ENCODE measurements at places on chromosomes 12 and 14. TPM values are rescaled to one million over a fixed set of nuclear protein-coding genes. Genes with fewer than 3 reads are reported as not detected.

CCDC60 gene
- total RNA-seq: 32.3 TPM

COL2A1 gene
- 150 TPM for total RNA-seq

TMPRSS12 gene
- total RNA-seq: not detected

GLS2 gene
- total RNA-seq: 4.1 TPM

BTG1 gene
- 92.0 TPM for total RNA-seq

CLEC1A gene
- 3.7 TPM for total RNA-seq

RNASE1 gene
- 65.1 TPM for total RNA-seq

PPM1H gene
- total RNA-seq: 17.2 TPM

KRT6A gene
- 1.2 TPM for total RNA-seq

SRSF5 gene
- 593 TPM for total RNA-seq

RPGRIP1 gene
- total RNA-seq: 32.9 TPM

CAMKK2 gene
- total RNA-seq: 26.2 TPM

Measured in camera-type eye (tissue), 1 donor.